CD4-positive, alpha-beta T cell treated with Interleukin-4 for 1 hour (primary cell): ENCODE measurements at places on chromosomes 12 and 14.
A peak's percentile ranks its signal among the peaks of the same experiment; 100 is the strongest.

- no peak for DNase-seq
Measured at GRCh38 chr12:1862973-1863372, 42.6 kb downstream of the LRTM2 start.

- DNase-seq, result no peak
Measured at GRCh38 chr12:122116707-122117535, 38.4 kb downstream of the MLXIP start.

GRCh38 chr12:113006641-113007040 is 28.3 kb downstream of the OAS2 start:
- no peak for DNase-seq

- DNase-seq, result peak; percentile 71
Measured at GRCh38 chr12:3752096-3752709, 706 bp downstream of the CRACR2A start.

GRCh38 chr12:31033146-31033545 is 40.5 kb upstream of the DDX11 start:
- DNase-seq, result no peak

- DNase-seq, result no peak
Measured at GRCh38 chr14:87014856-87015255, 978.1 kb downstream of the GALC start.

- no peak for DNase-seq
Measured at GRCh38 chr12:8040791-8041190, 8.3 kb downstream of the FOXJ2 start.

DNA sequence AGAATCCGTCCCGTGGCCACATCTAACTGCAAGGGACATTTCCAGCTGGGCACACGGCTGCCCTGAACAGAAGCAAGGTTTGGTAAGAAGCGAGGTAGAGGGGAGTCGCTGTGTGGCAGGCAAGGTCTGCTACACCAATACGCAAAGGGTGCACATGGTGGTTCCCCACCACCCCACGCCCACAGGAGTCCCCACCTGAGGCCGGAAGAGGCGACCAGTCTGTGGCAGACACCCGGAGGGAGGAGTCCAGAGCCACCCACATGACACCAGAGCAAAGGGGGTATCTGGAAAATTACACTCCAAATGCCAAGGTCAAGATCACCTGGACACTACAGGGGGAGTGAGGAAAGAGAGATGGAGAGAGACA is 47.1 kb upstream of the GALNT9 start:
- no peak for DNase-seq

DNA sequence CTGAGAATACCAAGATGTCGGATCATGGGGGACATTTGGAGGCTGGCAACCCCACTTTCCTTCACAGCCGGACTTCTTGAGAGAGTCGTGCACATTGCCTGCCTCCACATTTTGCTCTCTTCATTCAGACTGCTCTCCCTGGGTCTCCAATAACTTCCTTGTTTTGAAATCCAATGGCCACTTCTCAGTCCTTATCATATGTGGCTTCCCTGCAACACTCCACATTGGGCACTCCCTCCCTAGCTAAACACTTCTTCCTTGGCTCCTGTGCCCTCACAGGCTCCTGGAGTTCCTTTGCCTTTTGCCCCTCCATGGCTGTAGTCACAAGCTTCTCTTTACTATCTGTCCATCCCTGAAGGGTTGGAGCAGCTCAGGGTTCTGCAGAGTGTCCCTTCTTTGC is 30.1 kb downstream of the NPC2 start:
- DNase-seq, result no peak

GRCh38 chr12:65324056-65324455 is 45.6 kb downstream of the MSRB3 start:
- DNase-seq, result no peak

DNA sequence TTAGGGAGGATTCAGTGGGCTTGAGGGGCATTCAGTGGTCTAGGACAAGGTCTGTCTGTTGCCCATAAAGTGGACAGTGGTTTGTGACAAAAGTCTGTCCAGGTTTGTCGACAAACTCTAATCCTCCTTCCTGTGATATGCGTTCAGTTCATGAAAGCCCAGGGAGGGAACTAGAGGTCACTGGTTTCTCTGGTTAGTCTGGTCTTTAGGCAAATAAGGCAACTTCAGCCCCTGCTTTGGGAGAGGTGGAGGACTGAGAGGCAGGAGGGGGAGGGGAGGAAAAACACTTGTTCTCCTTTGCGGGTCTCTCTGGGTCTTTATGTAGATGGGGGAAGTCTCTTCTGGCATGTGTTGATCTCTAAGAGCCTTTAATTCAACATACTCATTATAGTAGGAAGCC is 235.1 kb upstream of the PWP1 start:
- DNase-seq, result no peak

DNA sequence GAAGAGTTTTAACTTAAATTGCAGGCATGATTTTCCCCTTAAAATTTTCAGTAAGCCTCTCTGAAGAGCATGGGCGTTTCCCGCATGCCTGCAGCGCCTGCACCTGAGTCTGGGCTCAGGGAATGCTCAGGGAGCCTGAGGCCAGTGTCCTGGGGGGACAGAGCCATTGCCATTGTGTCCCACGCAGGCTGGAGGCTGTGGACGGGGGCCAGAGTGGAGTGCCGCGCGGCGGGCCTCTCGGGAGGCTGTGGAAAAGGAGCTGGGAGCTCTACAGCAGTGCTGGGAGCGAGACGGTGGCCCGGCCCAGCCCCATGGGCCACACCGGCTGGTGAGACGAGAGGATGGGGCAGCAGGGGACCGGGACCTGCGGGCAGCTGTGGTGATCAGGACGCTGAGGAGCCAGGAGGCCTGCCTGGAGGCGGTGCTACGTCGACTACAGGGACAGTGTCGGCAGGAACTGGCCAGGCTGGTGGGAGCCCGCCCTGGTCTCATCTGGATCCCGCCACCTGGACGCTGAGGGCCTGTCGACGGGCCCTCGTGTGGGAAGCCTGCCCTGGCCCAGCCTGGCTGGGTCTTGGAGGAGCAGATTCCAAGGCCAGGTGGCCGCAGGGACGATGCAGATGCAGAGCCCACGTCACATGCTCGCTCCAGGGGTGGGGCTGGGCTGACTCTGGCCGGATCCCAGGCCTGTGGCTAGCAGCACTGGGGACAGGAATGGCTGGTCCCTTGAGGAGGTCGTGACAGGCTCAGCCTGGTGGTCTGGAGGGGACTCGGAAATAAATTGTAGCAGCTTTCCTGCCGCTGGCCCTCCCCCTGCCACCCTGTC is 7.6 kb downstream of the TEDC1 start:
- no peak for DNase-seq

GRCh38 chr12:22684140-22685118 is 59.5 kb downstream of the ETNK1 start:
- peak; percentile 41 for DNase-seq

GRCh38 chr12:102763471-102763870 is 153.6 kb downstream of the PAH start:
- DNase-seq, result no peak

GRCh38 chr12:129486931-129487330 is 416.9 kb downstream of the TMEM132D start:
- no peak for DNase-seq

DNA sequence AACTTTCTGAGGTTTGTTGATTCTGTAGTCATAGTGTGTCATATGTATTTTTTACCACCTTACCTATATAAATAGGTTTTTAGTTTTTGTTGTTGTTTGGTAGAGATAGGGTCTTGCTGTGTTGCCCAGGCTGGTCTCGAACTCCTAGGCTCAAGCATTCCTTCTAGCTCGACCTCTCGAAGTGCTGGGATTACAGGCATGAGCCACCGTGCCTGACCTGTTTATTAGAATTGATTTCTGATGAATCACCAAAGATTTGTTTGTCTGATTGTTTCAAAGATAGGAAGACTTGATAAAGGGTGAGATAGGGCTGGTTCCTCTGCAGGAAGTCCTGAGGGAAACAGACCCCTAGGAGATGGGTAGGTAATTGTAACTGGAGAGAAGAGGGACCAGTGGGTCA is 481.6 kb downstream of the PCNX1 start:
- no peak for DNase-seq

- no peak for DNase-seq
Measured at GRCh38 chr12:6936194-6936635, 7.4 kb upstream of the RNU7-1 start.

- no peak for DNase-seq
Measured at GRCh38 chr12:39575498-39575875, 44.1 kb downstream of the ABCD2 start.

DNA sequence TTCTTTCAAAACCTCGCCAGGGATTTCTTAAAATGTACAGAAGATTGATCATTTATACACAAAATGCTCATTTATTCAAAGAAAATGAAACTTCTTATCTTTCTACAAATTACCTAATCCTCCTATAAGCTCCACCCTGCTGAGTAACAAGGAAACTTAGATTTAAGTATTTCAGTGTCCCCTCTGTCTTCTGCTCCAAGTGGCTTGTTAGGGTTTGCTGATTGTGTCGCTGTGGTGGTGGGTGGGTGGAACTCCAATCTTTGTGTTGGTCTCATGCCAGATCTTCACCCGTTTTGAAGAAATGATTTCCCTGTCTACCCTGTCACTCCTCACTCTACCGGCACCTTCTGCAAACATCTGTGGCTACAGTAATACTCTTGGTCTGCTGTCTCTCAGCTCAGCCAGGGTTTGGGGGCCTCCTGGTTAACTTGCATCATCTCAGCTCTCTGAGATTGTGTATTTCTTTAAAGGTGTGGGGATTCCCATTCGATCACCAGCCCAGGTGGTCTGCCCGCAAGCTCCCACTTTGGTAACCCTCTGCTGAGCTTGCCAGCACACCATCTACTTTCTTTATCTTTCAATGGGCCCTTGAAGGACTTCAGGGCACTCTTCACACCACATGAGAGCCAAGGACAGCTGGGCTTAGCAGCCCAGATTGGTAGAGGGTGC is 73.8 kb downstream of the DRAM1 start:
- DNase-seq, result no peak

GRCh38 chr12:27277846-27278260 is 33.8 kb downstream of the STK38L start:
- no peak for DNase-seq

DNA sequence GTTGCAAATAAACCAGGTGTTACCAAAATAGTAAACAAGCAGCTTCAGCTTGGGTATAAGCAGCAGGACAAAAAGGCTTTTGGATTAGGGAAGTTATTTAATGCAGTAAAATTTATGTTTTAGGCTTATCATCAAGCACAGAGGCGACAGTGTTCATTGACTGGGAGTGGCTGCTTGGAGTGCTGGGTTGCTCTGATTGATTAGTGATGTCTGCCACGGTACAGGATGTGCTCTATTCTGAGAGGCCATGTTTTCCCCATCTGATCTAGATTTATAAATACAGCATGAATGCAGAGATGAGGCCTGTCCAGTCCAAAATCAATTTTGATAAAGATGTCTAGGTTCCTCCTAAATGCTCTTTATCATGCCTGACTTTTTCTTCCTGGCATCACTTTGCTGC is 83.5 kb downstream of the MAP1LC3B2 start:
- DNase-seq, result no peak

DNA sequence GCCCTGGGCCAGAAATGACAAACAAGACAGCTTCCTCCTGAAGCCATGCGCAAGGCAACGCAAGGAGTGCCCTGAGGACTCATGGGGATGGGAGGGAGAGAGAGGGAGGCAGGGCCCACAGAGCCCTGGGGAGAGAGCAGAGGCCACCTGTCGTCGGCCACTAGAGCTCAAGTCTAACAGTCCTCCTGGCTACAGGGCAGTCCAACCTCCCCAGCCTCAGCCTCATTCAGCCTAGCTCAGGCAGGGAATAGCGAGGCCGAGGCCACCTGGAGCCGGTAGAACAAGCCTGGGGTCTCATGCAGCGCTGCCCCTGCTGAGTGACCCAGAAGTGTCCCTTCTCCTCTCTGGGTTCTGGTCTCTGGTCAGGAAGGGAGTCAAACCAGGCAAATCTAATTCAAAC is 69.5 kb downstream of the BCL11B start:
- DNase-seq, result no peak

DNA sequence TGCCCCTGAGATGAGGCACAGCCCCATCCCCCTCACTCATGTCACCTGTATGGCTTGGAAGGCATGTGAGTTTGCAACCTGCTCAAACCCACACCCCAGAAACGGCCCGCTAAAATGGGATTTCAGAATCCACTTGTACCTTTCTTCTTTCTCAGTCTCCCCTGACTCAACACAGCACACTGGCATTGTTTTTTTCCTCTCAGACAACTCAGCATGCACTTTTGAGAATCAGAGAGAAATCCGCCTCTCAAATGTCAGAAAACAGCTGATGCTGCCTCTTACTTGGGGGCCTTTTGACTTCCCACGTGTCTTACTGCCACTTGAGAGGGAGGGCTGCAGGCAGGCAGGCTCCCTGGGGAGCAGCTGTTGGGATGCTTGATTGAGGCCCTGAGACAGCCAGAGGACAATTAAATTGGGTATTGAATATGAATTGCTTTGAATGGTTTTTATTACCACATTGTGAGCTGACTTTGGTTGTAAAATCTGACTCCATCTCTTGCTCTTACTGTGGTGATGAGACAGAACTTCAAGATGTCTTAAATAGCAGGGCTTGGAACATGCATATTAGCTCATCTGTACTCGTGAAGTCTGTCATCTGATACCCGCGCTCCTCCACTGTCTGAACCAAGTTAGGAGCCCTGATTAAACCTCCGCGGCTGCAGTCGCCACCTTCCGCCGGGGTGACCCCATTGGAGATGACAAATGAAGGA is 96.6 kb downstream of the APAF1 start:
- DNase-seq, result no peak

- no peak for DNase-seq
Measured at GRCh38 chr12:122886161-122886560, 9.8 kb downstream of the VPS37B start.

GRCh38 chr14:51041883-51042282 is 53.0 kb downstream of the TRIM9 start:
- no peak for DNase-seq

DNA sequence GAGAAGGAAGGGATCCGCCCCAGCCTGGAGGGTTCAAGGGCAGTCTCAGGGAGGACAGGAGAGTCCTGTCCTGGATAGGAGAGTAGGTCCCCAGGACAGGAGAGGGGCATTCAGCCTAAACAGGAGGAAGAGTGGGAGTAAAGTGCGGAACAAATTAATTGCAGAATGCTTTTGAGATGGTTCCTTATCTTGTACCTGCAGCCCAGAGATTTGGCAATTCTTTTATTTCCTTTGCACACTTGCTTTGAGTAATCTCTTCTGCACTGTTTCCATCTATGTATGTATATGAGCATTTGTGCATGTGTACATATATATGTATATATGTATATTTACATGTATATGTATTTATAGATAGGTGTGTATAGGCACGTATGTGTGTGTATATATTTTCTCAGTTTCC is 22.7 kb downstream of the PLEK2 start:
- no peak for DNase-seq

DNA sequence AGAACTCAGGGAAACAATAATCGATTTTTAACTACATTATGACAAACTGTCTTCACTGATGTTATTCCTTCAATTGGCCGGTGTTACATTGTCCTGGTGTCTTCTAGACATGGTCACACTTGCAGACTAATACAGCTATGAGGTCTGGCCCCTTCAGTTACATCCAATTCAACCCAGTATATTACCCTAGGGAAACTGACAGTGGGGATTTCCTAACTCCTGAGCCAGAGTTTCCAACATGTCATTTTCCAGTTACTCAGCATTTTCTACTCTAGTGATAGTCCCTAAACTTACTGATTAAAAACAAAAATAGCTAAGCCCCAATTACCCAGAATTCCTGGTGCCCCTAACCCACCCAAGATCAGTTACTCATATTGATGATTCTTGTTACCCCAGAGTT is 21.1 kb downstream of the IFNG start:
- no peak for DNase-seq
